Activated naive CD4-positive, alpha-beta T cell treated with anti-CD3 and anti-CD28 coated beads for 36 hours (primary cell): ENCODE measurements at places on chromosomes 1 and 21. TPM values are rescaled to one million over a fixed set of nuclear protein-coding genes. Genes with fewer than 3 reads are reported as not detected.

Gene CYP4A22
- total RNA-seq = not detected

Gene PRKACB
- 25.9 TPM for total RNA-seq

Gene KLHDC8A
- total RNA-seq = not detected

DNA sequence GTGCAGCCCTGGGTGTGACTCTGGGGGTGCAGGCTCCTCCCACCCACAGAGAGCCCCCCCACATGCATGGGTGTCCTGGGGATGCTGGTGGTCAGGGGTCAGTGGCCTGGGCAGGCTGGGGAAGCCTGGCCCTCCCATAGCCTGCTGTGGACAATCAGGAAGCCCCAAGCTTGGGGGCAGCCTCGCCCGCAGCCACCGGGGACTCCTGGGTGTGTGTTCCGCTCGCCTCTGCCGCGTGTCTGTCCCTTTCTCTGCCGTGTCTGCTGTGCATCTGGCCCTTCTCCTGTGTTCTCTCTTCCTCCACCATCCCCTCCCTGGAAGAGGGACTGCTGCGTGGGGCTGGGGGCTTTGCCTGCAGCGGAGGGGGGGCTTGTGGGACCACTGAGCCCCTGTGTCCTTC, 22.9 kb downstream of the AGRN start:
- DNase-seq = no peak

DNA sequence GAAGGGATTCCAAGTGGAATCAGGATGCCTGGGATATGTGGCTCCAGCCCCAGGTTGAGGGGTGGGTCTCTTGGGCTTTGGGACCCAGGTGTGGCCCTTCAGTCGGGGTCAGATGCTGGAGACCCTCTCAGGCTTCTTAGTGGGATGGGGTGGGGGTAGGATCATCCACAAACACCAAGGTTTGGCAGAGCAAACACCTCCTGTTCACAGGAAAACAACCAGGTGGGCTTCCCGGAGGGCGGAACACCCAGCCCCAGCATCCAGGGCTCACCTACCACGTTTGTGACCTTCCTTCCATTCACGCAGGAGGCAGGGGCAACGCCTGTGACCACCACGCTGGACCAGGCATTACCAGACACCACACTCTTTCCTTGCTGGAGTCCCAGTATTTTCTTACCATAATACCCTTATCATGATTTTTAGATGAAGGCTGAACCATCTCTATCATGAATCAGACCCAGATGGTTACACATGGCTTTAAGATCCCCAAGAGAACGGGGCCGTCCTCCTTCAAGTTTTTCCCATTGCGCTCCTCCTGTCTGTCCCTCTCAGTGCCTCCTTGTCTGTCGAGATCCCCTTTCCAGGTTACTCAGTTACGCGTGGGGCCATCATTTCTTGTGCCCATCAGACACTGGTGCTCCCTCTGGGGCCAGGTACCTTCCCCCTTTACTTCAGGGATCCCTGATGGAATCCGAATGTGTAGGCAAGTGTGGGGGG, 428.2 kb downstream of the NPHP4 start:
- DNase-seq = no peak

GRCh38 chr1:176998183-176998795, 166.2 kb downstream of the ASTN1 start:
- DNase-seq = no peak

DNA sequence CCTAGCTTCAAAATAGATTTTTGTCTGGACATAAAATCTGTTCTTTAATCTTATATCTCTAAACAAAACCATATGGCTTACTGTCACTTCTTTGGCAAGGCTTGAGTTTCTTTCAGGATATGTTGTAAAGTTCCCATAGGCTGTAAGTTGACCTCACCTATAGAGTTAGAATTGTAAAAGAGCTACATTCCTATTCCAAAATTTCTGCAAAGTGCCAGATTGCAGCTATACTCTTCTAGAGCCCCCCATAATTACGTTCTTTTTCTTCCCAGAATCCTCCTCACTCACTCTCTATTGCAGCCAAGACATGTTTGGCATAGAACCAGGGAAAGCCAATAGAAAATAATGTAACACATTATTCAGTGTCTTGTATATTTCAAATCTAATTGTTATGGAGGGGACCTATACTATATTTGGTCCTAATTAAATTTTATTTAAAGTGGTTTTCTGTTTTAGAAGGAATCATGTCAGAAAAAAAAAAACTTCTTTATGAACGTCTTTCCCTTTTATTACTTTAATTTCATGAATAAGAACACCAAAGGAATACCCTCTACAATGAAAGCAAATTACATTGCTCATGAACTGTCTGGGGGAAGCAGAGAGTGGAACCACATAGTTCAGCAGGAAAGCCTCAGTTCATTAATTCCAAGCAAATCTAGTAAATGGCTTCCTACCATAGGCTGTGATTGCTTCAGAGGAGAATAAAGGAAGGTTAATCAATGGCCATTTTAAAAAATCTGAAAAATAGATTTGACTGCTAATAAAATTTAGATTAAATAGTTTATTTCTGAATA, 22.3 kb downstream of the CTTNBP2NL start:
- DNase-seq = no peak

- DNase-seq = peak; percentile 2
Measured at GRCh38 chr1:227900571-227901051, 47.1 kb downstream of the WNT9A start.

GRCh38 chr1:178361847-178362246, 134.9 kb downstream of the CLEC20A start:
- DNase-seq = no peak

DNA sequence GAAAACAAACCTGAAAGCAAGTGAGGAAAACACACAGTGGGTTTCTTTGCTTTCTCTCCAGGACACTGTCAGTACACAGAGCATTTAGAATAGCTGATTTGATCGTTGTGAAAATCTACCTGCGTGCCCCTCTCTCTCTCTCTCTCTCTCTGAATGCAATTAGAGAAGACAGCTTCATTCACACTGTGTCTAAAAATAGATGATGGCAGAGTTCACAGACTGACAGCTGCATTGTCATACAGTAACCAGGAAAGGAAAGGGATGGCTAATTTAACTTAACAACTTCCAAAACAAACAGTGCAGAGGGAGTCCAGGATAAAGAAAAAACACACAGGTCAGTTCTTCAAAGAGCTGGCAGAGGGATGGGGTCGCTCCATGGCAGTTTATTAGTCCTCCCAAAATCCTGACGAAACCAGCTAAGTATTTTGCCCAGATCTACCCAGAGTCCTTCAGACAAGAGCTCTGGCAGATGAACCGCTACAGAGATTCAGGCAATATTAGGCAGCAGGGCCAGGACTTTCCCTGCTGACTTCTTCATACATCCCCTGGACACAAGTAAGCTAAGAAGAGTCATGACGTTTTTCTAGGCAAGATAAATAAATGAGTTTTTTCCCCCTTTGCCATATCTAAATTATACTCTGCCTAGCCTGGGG, 58.9 kb downstream of the WLS start:
- no peak for DNase-seq

DNA sequence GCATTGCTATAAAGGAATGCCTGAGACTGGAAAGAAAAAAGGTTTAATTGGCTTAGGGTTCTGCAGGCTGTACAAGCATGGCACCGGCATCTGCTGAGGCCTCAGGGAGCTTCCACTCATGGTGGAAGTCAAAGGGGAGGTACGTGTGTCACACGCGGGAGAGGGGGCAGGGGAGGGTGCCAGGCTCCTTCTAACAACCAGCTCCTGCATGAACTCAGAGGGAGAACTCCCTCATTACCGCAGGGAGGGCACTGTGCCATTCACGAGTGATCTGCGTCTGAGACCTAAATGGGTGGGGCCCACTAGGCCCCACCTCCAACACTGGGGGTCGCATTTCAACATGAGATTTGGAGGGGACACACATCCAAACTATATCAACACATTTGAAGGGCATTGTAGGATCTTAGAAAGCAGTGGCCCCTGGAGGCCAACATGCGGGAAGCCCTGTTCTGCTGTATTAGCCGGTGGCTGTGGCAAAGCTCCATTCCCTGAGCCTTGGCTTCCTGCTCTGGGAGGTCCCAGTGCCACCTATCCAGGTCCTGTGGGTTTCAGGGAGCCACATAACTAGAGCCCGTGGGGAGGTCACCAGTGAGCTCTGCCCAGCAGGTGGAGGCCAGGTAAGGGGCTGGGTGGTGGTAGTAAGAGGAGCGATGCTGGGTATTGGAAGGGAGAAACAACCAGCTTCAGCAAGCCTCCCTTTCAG, 10.0 kb downstream of the WNT3A start:
- DNase-seq = no peak

GRCh38 chr1:215160351-215160750, 77.8 kb downstream of the KCNK2 start:
- no peak for DNase-seq

GRCh38 chr21:41643246-41643966, 123.4 kb downstream of the RIPK4 start:
- no peak for DNase-seq

DNA sequence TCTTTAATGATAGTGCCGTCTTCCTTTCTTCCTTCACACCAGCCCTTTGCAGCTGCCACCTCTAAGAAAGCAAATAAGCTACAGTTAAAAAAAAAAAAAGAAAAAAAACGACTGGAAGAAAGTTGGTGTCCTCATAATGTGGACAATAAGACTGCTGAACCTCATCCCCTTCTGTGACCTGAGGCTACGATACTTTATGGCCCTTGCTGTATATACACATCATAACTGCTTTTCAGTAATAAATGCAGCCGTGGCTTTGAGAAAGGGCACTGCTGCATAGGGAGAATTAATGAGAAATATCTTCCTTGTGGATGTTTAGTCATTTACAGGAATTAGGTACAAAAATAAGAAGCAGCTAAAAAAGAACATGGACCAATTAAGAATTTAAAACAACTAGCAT, 333.8 kb upstream of the ADGRL2 start:
- DNase-seq = no peak
